ENCODE measurements at places on chromosomes 1 and 21.

DNA sequence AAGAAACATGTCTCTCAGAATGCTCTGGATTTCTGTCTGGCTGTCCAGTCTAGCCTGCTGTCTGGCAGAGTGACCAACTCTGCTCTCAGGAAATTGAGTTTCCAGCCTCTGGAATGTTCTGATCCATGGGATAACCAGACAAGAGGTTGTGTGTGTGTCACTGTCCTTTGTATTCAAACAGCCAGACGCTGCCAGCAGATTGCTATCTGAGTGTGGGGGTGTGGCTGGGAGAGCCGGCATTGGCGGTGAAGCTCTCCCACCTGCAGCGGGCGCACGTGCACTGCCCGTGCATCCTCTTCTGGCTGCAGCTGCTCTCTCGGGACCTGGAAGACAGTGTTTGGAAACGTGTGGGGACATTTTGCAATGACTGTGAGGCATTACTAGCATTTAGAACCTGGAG lies 26.1 kb downstream of the PKP1 start:
- DNase-seq, result no peak

DNA sequence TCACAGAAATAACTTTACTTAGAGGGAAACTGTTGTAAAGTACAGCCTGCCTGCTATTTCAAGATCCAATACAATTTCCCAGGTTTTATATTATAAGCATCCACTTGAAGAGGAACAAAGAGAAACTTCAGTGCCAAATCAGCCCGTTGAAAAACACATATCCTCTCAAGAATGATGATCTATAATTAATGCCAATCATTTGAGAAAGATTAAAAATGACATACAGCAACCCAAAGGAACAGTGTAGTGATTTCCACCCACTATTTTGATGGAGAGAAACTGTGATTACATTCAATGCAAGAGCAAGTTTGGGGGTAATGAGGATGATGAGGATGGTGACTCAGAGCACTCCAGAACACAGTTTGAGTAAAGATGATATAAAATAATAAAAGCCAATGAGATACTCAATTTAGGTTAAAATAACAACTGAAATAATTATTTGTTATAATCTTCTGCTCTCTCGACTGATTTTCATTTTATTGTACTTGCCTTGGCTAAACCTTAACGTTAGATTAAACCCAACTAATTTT lies 715.5 kb downstream of the NCAM2 start:
- DNase-seq, result no peak

DNA sequence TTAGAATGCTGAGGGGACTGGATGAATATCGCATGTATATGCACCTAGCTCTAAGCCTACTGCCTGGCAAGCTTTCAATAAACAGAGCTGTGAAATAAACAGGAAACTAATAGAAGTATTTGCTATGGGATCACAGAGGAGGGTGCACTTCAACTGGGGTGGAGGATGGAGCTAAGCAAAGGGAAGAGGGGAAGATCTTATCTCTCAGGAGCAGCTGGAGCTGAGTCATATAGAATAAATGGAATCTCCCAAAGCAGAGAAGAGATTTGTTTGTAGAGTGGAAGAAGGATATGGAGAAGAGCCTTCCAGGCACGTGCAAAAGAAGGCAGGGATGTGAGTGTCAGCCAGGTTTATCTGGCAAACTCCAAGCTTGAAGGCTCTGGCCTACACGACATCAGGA lies 17.0 kb upstream of the KCNA10 start:
- no peak for DNase-seq

DNA sequence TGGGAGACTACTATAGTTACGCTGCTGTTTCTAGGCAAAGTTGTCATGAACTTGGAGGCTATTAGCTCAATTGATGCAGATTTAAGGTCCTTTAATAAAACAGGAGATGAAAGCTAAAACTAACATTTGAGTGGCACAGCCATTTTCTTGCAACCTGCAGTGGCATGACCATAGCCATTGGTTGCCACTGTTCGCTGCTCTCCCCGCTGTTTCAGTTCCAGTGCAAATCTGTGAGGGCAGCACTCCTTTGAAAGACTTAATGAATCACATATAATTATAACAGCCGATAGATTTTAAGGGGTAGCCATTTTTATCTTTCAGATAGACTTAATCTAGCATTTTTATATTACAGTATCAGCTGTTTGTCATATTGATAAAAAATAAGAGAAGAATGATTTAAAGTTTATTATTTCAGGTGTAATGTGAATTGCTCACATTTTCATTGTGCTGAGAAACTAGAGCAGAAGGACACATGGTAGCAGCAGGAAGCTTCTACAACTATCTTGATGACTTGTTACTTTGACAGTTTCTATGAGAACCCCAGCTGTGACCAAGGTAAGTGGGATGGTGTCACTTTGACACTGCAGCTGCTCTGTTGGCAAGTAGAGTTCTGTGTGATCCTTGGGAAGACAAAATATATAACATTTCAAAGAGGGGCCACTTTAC lies 203.7 kb downstream of the PLA2G4A start:
- DNase-seq, result no peak

GRCh38 chr1:68188060-68188538 lies 44.2 kb downstream of the WLS start:
- no peak for DNase-seq

- DNase-seq, result no peak
Measured at GRCh38 chr1:221850470-221851187, 108.7 kb upstream of the DUSP10 start.

DNA sequence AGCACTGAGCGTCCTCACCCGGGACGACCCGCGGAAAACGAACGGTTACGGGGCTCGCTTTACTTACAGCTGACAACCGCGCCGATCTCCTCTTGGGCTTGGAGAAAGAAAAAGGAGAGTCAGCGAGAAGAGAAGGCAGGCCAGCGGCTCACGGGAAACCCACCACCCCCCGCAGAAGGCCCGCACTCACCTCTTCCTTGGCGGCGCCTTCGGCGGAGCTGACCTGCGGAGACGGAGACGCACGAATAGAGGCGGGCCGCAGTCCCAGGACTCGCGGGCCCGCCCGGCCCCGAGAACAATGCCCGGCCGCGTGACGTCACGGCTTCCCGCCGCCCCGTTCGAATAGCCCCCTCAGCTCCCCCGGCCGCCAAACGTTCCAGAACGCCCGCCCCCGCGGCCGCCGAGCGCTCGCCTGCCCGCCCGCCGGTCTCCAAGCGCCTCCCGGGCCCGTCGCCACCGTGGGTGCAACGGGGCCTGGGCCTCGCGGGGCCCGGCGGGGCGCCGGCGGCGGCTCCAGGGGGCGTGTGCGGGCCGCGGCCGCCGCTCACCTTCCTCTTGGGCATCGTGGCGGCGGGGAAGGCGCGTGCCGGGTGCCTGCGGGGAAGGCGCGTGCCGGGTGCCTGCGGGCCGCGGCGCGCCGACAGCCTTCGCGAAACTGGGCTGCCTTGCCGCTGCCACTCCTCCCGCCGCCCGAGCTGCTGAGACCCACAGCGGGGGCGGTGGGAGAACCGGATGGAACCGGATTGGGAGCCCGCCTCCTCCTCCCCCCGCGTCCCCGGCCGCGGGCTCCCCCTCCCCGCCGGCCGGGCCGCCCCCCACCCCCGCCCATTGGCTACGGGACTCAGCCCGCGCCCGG lies at the start of gene HMGN1:
Gene HMGN1 (minus strand): TSS at position 734 of the 856 bp plus-strand sequence. CDS start 171 bp downstream, at position 563.
- peak; percentile 37 for DNase-seq

GRCh38 chr1:205842229-205842628 lies 7.7 kb downstream of the PM20D1 start:
- no peak for DNase-seq

DNA sequence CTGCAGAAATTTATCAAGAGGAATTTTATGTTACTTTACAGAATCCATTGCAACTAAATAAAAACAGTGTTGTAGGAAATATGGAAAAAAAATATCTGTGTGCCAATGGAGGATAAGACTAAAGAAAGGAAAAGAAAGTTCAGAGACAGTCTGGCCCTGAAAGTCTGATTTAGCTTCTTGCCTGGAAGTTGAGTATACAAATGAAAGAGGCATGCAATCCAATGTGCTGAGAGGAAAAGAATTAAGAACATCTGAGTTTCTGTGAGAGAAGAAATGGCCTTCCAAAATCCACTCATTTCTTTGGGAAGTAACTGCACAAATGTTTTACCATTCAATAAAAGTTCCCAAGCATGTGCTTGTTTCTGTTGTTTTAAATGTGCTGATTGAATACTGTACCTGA lies 65.1 kb downstream of the LHX9 start:
- DNase-seq, result no peak

DNA sequence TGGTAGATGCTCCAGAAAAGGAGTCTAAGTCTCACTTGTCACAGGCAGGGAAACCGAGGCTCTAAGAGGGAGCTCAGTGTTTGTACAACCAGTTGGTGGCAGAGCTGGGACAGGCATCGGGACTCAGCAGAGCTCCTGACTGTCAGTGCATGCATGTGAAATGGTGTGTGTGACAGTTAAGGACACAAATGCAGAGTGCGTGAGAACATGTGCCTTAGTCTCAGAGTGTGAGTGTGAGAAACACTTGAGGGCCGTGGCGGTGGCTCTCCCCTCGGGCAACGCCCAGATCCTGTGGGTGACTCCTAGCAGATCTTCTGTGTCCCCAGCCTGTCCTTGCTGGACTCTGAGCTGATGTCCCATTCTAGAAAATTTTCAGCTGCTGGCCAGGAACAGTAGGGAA lies 362.6 kb downstream of the MATN1 start:
- DNase-seq, result no peak

GRCh38 chr1:75341537-75341936 lies 207.3 kb downstream of the LHX8 start:
- no peak for DNase-seq

DNA sequence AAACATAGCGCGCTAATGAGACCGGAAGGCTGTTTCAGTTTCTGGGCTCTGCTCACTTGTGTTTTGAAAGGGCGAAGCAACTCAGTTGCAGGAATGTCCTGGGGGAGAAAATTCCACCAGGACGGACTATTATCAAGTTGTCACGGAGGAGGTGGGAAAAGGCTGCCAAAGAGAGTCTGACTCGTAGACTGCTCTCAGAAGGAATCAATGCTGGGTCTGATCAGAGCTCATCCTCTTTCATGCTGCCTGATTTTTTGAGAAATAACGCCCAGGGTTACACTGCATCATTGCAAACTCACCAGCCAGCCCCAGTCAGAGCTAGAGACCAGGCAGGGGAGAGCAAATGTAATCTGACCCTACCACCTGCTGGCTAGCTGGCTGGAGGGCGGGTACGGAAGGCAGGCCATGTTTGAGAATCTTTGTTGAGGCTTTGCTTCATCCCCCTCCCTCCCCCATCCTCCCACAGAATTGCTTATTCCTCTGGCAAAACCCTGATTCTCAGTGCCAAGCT lies 36.4 kb upstream of the BCL9 start:
- no peak for DNase-seq

DNA sequence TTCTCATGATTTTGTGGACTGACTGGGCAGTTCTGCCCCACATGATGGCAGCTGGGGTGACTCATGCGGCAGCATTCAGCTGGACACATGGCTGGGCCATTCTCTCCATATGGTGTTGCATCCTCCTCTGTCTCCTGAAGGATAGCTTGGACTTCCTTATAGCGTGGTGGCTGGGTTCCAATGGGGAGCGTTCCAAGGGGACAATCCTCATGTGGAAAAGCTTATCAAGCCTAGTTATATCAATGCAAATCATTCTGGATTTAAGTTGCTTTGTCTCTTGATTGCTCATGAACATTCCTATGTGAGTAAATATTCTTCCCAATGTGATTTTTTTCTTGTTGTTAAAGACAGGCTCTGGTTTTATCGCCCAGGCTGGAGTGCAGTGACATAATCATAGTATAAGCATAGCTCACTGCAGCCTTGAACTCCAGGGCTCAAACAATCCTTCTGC lies 13.2 kb upstream of the SLC2A1 start:
- peak; percentile 19 for DNase-seq

GRCh38 chr1:179036844-179037465 lies 11.3 kb downstream of the FAM20B start:
- DNase-seq, result no peak

DNA sequence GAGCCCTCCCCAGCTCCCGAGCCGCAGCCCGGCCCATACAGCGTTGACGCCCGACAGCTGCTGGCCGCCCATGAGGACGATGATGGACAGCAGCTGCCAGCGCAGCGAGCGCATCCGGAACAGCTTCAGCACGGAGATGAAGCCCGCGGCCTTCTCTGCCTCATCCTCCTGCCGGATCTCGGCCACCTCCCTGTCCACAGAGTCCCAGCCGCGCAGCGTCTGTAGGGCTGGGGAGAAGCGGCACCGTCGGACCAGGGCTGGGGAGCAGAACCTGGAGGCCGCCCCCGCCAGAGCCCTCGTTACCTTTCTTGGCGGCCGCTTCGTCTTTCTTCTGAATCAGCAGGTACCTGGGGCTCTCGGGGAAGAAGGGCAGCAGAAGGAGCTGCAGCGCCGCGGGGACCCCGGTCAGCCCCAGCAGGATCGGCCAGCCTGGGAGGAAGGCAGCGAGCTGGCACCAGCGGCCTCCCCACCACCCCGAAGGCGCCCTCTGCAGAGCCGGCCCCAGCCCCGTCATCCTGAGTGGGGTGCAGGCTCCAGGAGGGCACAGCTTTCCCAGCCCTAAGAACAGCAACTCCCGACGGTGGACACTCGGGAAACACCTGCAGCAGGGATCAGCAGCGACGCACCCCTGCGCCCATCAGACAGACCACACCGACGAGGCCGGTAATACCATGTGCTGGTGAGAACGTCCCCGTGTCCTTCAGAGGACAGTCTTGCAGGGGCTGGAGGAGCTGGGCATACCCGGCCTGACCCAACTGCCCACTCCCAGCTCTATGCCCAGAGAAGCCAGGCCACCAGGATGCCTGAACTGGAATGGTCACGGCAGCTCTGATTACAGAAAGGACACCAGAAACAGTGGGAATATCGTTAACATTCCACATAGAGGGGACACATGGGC lies 13.8 kb upstream of the SLC2A7 start:
- no peak for DNase-seq

- no peak for DNase-seq
Measured at GRCh38 chr21:44348861-44349260, 4.6 kb upstream of the TRPM2 start.

GRCh38 chr21:37251294-37251634 lies 15.9 kb downstream of the VPS26C start:
- no peak for DNase-seq

DNA sequence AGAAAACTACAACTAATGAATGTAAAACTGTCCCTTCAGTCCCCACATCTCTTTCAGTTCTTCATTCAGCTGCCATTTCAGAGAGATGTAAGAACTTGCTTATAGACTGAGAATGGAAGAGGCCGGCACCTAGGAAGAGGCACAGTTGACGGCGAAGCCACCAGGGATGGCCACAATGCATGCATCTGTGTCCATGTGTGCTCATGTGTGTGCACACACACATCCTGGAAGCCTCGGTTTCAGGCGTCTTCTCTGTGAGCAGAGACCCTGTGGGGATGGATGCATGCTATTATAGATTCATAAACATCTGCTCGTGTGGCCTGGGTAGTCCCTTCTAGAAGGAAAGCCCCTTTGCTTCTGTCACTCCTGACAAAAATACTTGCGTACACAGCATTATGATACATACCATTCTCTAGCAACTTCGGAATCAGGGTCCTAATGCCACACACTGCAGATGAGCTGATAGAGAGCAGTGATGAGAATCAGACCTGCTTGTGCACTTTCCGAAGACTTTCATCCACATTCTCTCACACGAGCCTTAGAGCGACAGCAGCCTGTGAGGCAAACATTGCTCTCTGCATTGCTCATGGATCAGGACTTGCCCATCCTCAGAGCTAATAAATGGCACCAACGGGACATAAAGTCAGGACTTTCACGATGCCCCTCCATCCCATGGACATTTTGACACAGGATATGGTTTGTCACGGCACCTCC lies 12.4 kb upstream of the GPR61 start:
- no peak for DNase-seq
